Cortex of kidney (tissue), 1 donor: ENCODE measurements at places on chromosomes 4 and X.

GRCh38 chr4:20331642-20332041 lies 79.9 kb downstream of the SLIT2 start:
- DNase-seq, result no peak

- DNase-seq, result no peak
Observed at GRCh38 chrX:8204943-8205342, 33.9 kb upstream of the VCX2 start.

DNA sequence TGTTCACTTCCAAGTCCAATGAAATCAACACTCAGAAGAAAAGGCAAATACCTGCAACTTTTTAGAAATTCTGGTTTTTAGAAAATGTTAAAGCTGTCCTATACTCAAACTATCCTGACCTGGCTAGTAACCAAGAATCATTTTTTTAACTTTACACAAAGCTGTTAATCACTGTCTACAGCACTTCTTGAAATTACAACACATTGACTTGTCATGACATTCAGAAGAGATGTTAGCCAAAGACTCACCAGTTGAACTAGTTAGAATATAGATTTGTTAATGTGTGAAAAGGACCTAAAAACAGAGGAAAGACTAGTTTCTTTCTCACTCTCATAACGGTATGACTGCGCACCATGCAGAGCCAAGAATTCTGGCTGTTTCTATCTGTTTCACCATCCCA lies 98.8 kb downstream of the COX18 start:
- DNase-seq, result no peak

- no peak for DNase-seq
Observed at GRCh38 chrX:65971151-65971550, 68.7 kb downstream of the VSIG4 start.

DNA sequence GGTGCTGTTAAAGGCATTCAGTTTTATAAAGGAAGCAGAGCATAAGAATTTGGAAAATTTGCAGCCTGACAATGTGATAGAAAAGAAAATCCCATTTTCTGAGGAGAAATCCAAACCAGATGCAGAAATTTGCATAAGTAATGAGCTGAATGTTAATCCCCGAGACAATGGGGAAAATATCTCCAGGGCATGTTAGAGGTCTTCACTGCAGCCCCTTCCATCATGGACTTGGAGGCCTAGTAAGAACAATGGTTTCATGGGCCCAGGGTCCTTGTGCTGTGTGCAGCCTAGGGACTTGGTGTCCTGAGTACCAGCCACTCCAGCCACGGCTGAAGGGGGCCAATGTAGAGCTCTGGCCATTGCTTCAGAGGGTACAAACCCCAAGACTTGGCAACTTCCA lies 542.7 kb upstream of the NR3C2 start:
- DNase-seq, result no peak

GRCh38 chr4:123417813-123418212 lies 21.2 kb downstream of the SPRY1 start:
- no peak for DNase-seq

GRCh38 chr4:143597276-143597675 lies 83.8 kb downstream of the SMARCA5 start:
- no peak for DNase-seq

- DNase-seq, result no peak
Observed at GRCh38 chr4:156335721-156336120, 382.1 kb upstream of the CTSO start.

- no peak for DNase-seq
Observed at GRCh38 chrX:70470850-70471289, 26.2 kb downstream of the DLG3 start.

GRCh38 chrX:120120223-120120622 lies 4.5 kb upstream of the RHOXF1 start:
- DNase-seq, result no peak

GRCh38 chrX:9345957-9346356 lies 118.9 kb upstream of the TBL1X start:
- DNase-seq, result no peak

GRCh38 chrX:138771047-138771446 lies 59.5 kb upstream of the FGF13 start:
- DNase-seq, result no peak

- no peak for DNase-seq
Observed at GRCh38 chr4:24557026-24558025, 27.0 kb downstream of the DHX15 start.

GRCh38 chr4:128570387-128570975 lies 239.0 kb upstream of the JADE1 start:
- DNase-seq, result no peak

DNA sequence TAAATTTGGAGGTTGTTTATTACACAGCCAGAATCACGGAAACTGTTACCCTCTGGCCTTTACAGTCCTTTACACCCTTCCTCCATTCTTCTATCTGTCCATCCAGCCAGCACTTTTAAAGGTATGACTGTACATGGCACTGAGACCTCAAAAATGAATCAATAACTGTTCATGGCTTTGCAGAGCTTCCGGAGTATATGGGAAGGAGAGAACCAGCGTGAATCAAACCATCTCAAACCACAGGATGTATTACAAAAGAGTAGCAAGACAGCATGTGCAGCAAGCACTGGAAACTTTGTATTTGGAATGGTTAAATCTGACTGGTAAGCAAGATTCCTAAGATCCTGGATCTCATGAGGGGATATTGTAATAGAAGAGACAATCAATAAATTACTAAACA lies 228.5 kb upstream of the CASK start:
- DNase-seq, result no peak

DNA sequence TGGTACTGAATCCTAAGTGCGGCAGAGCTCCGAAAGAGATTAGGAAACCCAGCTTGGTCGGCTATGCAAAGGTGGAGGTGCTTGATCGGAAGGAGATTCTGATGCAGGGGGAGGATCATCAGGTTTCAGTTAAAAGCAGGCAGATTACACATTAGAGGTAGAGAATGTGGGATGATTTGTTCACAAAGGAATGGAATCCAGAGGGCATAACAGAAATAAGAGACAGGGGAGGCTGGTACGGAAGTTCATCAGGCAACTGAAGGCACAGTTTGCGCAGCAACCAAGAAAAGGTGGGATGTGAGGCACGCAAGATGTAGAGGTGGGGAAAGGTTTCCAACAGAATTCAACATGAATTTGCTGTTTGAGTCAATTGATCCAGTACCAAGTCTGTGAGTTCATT lies 424 bp upstream of the ZNF330 start:
- DNase-seq, result no peak

GRCh38 chrX:142483965-142484364 lies 278.9 kb upstream of the MAGEC2 start:
- DNase-seq, result no peak
